ENCODE measurements at places on chromosomes 7 and 10.

GRCh38 chr7:36260481-36260880, 107.4 kb downstream of the EEPD1 start:
- no peak for DNase-seq

GRCh38 chr10:27695088-27695487, 50.5 kb downstream of the MKX start:
- no peak for DNase-seq

- DNase-seq: no peak
These were observed 919 bp downstream of the MAFK start for GRCh38 chr7:1531263-1531978.

- no peak for DNase-seq
These were observed 35.6 kb upstream of the GALNT17 start for GRCh38 chr7:71096351-71096750.

DNA sequence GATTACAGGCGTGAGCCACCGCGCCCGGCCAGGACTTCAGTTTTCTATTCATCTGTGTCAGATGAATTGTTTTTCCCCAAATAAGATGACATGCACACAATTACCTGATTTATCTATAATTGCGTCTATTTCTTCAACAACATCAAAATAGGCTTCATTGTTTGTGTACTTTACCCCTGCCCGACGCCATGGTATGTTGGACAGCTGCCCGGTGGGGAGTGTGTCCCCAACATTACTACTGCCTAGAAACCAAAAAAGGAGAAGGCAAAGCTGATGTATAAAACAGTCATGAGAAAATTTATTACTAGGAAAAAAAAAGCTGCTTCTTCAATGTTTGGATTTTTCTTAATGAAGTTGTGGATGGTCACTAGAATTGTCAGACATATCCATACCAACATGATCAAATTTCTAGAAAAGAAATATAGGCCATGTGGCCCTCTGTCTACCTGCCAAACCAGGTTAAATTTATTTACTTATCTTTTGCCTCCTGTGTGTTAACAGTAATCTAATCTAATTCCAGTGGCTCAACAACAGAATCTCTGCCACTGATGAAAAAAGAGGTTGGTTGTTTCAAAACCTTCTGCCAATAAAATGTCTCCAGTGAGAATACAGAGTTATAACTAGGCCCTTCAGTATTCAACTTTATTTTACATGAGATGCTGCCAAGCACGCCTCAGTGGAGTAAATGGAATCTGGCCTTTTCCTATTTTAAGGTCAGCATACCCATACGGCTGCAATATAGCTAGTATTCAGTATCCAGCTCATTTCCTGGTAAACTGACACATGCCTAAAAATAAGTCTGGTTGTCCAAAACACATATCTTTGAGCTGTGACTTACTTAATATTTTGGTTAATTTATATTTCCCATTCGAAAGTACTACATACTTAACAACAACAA, 16.5 kb downstream of the AP3M1 start:
- DNase-seq: no peak

DNA sequence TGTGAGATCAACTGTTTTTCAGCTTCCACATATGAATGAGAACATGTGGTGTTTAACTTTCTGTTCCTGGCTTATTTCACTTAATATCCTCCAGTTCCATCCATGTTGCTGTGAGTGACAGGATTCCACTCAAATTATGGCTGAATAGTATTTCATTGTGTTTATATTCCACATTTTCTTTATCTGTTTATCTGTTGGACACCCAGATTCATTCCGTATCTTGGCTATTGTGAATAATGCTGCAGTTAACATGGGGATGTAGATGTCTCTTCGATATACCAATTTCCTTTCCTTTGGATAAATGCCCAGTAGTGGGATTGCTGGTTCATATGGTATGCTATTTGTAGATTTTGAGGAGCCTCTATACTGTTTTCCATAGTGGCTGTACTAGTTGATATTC, 47.9 kb downstream of the GALNT11 start:
- DNase-seq: no peak

DNA sequence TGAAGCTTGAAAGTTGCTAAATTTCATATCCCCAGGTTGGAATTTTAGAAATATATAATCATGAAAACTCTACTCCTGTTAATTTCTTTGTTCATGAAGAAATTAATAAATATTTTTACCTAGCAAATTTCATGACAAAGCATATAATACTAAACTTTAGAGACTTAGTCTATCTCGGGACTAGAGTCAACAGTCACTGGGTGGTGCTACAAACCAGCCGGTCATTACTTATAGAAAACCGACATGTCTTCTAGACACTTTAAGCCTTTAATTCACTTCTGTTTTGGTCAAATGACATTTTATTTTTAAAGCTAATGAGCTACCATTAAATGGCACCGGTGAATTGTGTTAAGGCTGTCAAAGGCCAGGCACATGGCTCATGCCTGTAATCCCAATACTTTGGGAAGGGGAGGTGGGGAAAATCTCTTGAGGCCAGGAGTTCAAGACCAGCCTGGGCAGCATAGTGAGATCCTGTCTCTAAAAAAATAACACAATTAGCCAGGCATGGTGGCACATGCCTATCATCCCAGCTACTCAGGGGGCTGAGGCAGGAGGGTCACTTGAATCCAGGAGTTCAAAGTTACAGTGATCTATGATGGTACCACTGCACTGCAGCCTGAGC, 270.1 kb downstream of the CACNA2D1 start:
- DNase-seq: no peak

- DNase-seq: no peak
These were observed 45.8 kb upstream of the PRSS58 start for GRCh38 chr7:142303650-142304049.

DNA sequence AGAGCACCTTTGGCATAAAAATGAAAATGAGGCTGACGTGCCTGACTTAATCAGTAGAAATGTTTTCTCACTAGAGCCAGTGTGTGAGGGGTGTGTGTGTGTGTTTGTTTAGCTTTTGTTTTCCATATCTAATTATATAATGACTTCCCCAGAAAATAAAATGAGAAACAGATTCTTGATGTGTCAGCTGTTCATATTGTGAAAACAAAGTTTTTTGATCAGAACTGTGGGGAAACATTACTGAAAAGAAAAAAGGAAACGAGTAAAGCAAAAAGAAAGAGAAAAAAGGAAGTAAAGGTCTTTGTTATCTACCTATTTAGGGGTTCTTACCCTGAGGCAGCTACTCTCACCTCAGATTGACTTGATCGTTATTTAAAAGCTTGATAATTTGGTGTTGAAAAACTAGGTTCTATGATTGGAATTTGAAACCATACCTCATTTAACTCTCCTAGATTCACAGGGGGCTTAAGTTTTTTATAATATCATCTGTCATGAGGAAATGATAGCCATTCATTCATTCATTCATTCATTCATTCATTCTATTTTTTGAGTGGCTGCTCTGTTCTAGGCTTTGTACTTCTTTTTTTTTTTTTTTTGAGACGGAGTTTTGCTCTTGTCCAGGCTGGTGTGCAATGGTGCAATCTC, 58.0 kb downstream of the CREM start:
- DNase-seq: no peak

DNA sequence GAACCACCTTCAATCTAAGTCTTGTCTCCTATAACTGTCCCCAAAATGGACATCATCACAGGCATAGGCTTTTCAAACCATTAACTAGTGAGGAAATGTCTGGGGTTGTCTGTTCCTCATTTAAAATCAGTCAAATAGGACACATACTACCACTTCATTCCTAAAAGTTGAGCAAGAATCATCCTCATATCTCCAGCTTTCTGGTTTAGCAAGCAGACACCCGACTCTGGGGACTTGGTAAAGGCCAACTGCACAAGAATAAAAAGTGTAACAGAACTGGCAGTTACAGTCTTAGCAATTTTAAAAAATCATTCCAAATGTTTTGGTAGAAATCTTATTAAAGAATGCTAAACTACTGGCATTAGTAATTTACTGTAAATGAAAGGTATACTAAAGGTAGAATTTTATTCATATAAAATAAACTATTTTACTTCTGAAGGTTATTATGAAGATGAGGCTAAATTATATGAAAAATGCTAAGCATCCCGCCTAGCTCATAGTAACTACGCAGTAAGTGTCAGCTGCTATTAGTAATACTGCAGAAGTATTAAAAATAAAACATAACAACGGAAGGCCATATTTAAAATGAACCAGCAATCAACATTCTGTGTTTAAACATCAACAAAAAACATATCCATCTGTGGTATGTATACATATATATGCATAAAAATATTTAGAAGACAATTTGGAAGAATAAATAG, 60.8 kb downstream of the ZNF438 start:
- DNase-seq: no peak

GRCh38 chr10:118781541-118781940, 26.8 kb upstream of the CACUL1 start:
- no peak for DNase-seq

GRCh38 chr7:26656735-26657134, 207.7 kb downstream of the SKAP2 start:
- no peak for DNase-seq

- DNase-seq: no peak
These were observed 12.8 kb upstream of the JMJD1C start for GRCh38 chr10:63478564-63478963.

DNA sequence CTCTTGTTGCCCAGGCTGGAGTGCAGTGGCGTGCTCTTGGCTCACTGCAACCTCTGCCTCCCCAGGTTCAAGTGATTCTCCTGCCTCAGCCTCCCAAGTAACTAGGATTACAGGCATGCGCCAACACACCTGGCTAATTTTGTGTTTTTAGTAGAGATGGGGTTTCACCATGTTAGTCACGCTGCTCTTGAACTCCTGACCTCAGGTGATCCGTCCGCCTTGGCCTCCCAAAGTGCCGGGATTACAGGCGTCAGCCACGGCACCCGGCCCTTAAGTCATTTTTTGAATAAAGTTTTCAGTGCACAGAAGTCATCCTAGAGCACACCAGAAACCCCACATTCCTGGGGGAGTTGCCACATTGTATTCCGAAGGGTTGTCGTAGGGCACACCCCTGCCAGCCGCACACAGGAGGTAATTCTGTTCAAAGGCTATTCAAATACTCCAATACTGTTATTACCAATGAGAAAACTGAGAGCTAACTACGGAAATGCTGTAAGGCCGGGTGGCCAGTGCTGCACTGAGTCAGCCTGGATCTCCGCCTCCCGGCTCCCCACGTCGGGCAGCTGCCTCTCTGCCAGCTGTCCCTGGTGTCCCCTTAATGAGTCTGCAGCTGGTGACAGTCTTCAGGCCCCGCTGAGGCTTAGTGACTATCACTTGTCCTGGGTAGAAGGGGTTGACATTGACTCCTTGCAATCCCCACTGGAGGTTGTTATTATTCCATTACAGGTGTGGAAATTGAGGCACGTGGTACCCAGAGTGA, 8.6 kb upstream of the RFC2 start:
- no peak for DNase-seq

DNA sequence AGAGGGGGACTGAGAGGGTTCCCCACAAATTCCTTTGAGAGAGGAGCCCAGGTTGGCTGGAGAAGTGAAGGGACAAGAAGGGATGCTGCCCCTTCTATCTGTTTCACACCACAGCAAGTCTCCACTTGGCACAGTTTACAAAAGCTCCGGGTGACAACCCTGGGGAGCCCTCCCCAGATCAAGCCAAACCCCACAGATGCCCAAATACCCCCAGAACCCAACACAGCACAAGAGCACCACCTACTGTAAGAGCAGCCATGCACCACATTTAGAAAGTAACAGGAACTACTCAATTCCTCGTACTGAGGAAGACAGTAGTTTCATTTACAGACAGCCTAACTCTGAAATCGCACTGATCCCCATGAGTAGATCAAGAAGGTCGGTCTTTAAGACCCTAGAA, 67.8 kb upstream of the ATP6V0A4 start:
- DNase-seq: peak; percentile 76

DNA sequence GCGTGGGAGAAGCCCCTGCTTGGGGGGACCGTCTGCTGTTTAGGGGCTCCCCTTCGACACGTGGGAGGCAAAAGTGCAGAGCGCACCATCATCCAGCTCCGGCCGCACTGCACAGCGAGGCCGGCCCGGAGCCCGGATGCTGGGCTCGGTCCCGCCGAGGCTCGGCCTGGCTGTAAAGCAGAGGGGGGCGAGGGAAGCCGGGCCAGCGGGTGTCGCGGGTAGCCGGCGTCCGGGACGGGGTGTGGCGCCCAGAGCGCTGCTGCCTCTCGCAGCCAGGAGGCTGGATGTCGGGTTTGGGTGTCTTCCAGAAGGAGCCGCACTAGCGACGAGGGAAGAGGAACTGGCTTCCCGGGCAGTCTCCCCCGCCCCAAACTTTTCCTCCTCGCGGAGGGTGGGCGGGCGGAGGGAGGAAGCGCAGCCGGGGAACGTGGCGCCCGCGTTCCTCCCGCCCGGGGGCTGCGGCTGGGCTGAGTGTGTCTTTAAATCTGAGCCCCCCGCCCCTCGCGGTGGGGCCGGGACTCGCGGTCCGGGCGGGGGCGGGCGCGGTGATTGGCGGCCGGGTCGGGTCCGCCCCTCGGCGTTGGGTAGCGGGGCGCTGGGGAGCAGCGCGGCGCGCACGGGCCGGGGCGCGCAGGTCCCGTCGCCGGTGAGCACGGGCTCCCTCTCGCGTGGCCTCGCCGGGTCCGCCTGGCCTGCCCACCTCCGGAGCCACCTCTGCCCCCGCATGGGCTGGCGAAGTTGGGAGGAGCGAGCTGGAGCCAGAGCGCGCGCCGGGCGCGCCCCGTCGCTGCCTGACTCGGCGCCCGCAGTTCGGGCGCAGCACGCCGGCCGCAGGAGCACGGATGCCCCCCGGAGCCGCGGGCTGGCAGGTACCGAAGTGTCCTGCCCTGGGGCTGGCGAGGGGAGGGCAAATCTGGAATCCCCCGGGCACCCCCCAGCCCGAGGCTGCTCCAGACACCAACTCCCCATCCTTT, at the start of gene PALD1:
PALD1 (plus strand) TSS at position 577 of the 974 bp plus-strand sequence. CDS start 47,185 bp downstream, outside the sequence.
- no peak for DNase-seq

GRCh38 chr10:95201736-95202135, 7.7 kb downstream of the ACSM6 start:
- DNase-seq: no peak

- no peak for DNase-seq
These were observed 21.8 kb downstream of the STAM start for GRCh38 chr10:17665747-17666146.

DNA sequence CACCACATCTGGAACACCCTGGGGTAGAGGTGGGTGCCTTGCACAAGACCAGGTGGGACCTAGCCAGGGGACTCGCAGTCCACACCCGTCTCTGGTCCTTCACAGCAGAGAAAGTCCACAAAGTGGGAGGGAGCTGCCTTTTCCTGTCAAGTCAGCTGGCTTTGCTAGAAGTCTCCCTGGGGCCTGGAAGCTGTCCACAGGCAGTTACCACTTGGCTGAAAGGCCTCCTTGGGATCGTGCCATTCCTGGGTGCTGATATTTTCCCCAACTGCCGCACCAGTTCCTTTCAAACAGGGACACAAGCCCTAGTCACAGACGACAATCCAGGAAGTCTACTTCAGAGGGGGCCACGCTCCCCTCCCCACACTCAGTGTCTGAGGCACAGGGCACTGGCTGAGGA, 75.4 kb downstream of the AFAP1L2 start:
- no peak for DNase-seq

DNA sequence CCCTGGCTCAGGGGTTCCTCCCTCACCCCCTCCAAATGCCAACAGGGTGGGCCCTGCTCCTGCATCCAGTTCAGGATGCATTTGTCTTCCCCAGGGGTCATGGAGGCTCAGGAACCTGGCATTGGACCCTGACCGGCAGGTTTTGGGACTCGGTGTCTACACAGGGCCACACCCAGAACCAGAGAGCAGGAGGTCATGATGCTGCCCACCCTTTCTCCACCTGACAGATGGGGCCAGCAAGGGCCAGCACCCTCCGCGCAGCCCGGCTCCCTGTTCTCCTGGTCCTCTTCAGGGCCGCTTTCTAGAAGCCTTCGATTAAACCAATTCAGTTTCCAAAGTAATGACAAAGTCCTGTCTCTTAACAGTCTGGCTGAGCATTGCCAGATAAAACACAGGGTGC, 50.2 kb downstream of the CAMK2B start:
- no peak for DNase-seq
